CD4-positive, alpha-beta T cell treated with Interleukin-6 at 100 ng/mL for 8 hours (primary cell): ENCODE measurements at places on chromosomes 5 and 9.

GRCh38 chr9:112892981-112893380 lies 2.3 kb upstream of the SLC46A2 start:
- no peak for DNase-seq

DNA sequence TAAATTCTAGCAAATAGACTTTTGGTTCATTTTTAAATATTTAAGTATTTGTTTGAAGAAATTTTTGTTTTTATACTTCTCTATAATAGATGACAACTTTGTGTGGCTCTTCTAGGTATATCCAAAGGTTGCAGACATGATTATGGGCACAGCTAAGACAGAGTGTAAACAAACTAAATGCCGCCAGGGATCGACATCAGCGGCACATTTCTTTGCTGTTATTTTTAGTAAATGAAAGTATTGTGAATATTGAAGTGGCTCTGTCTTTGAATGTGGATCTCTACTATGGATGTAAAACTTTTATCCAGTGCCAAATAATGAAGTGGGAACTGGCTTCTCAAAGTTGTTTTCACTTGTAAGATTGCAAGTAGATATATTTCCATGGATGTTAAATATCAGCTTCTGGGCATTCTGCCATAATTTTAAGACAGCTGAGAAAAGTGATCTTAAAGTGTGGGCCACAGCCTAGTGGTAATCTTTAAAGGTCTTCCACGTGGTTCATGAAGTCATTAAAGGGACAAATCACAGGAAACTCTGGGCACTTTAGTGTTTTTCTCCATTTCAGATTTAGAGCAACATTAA lies 589.9 kb downstream of the ZNF608 start:
- no peak for DNase-seq

GRCh38 chr5:16712620-16713019 lies 95.8 kb upstream of the RETREG1 start:
- no peak for DNase-seq

- DNase-seq: no peak
Observed at GRCh38 chr5:168749391-168750100, 170.4 kb upstream of the PANK3 start.

DNA sequence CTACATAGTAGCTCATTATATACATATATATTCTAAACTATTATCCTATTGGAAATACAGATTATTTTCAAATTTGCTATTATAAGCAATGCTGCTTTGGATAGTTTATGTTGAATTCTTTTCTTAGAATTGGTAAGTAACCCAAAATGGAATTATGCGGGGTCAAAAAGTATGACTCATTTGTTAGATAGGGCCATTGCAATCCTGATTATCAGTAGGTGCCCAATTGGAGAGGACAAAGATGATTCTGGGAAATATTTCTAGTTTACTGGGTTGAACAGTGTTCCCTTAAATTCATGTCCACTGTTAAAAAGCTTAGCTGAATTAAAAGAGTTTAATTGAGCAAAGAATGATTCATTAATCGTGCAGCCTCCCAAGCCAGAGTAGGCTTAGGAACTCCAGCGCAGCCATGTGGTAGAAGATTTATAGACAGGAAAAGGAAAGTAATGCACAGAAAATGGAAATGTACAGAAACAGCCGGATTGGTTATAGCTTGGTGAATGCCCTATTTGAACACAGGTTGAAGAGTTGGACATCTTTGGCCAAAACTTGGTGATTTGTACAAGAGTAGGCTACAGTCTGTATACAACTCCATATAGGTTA lies 81.8 kb downstream of the GDNF start:
- no peak for DNase-seq

- DNase-seq: no peak
Observed at GRCh38 chr5:1515921-1516571, 7.7 kb downstream of the LPCAT1 start.

- no peak for DNase-seq
Observed at GRCh38 chr5:168867241-168867640, 288.1 kb upstream of the PANK3 start.

- DNase-seq: no peak
Observed at GRCh38 chr9:118650417-118650816, 718.8 kb downstream of the BRINP1 start.

DNA sequence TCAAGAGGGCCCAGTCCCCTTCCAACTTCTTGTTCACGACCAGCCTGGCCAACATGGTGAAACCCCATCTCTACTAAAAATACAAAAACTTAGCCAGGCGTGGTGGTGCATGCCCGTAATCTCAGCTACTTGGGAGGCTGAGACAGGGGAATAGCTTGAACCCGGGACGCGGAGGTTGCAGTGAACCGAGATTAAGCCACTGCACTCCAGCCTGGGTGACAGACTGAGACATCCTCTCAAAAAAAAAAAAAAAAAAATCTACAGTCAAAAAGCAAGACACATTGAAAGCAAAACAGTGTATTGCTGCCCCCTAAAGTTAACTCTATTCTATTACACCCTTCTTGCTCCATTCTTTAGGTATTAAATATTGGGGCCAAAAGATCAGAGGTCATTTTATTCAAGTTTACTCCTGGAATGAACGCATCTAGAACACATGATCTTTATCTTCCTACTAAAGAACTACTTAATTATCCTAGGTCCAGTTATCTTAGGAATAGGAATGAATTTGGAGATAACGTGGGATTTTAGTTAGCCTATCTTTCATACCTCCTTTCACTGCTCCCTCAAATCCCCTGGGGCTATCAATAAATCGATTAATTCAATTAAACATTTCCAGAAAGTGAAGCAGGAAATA lies 2.4 kb downstream of the ATG12 start:
- peak; percentile 63 for DNase-seq

- DNase-seq: no peak
Observed at GRCh38 chr5:138922494-138922893, 47.4 kb upstream of the LRRTM2 start.

DNA sequence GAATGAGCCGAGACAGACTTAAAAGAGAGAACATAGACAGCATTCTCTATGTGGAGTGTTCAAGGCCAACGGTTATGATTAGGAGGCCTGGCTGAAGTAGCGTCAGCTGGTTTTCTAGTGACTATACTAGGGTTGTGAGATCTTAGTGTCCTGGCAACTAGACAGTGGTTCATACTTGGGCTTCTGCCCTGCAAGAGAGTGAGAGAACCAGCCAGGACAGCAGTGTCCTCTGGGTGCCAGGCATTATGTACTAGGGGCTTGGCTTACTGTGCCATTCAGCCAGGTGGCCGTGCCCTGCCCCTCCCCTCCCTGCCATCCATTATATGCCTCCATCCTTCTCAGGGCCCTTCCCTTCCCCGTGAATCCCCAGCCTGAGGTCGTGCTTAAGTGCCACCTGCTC lies 56.8 kb downstream of the TRIO start:
- DNase-seq: no peak

DNA sequence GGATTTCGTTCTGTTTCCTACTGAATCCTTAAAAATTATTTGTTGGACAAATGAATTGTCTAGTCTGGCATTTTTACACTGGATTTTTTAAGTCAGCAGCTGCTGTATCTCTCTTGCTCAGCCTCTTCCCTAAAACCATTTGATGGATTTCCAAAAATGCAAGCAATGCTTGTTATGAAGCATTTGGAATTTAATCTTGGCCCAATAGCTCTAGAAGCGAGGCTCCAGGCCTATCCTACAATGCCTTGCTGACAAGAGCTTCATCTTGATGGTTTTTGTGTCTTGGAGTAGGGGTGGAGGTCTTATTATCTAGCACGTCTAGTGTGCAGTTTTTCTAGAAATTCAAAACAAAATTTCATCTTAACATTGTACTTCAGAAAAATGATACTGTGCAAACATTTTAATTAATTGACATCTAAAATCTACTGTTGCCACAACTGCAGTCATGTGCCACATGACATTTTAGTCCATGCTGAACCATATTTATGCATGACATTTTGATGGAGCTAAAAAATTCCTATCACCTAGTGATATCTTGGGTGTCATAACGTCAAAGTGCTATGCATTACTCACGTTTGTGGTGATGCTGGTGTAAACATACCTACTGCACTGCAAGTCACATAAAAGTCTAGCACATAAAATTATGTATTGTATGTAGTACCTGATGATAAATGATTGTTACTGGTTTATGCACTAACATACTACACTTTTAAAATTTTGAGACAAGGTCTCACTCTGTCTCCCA lies 5.9 kb upstream of the RAD23B start:
- no peak for DNase-seq

DNA sequence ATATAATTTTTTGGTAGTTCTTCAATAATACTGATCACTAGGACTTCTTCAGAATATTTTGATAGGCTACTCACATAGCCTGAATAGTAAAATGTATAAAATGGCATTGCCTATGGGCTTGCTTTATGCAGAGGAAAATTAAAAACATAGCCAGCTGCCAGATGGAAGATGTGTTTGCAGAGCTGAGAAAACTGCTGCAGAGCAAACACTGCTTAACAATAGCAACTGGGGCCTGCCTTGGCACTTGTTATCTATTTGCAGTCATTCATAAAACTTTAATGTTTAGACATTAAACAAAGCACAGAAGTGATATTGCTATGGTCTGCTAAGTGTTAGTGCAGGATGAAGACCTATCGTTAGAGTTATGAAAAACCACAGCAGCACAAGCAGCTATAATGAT lies 151.5 kb upstream of the SMC2 start:
- DNase-seq: no peak

DNA sequence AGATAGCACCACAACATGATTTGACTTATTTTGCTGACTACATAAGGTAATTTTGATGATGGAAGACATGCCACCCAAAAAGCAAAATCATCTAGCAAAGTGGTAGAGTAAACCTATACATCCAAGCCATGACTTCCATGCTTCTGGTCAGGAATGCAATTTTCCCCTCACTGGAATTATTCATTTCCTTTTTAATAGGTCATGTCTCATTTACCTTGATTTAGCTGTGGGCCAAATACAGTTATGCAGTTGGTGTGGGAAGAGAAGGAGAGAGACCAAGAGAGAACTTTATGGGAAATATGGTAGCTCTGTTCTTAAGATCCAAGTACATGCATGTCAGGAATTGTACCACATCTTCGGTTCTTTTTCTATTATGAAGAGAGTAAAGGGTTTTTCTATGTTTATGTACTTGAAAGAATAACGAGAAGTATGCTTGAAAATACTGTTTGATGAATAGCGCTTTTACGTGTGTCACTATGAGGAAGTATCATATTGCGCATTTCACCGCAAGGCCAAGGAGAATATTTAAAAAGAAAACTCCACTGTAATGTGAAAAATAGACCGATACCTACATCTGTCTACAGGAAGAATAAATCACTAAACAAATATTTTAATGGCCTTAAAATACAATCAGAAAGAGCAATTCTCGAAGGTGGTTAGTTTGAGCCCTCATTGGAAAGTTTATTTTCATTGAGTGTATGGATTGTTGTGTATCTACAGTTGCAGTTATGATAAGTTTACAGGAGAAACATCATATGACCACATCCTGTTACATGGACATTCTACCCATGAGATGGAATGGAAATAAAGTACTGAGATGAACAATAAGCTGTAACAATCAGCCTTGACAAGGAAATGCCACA lies 134.0 kb downstream of the FOXD1 start:
- DNase-seq: no peak

DNA sequence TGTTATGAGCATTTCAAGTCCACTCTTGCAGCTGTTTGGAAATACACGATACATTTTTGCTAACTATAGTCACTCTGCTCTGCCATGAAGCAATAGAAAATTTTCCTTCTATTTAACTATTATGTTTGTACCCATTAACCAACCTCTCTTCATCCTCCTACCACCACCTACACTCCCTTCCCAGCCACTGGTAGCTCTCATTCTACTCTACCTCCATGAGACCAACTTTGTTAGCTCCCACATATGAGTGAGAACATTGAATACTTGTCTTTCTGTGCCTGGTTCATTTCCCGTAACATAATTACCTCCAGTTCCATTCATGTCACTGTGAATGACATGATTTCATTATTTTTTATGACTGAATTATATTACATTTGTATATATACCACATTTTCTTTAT lies 505.9 kb upstream of the CCNG1 start:
- DNase-seq: no peak

GRCh38 chr9:115327436-115328122 lies 209.6 kb upstream of the TNC start:
- DNase-seq: no peak

- no peak for DNase-seq
Observed at GRCh38 chr5:96081276-96081858, 119.7 kb upstream of the ELL2 start.

- no peak for DNase-seq
Observed at GRCh38 chr5:68409259-68409658, 193.7 kb downstream of the PIK3R1 start.

- no peak for DNase-seq
Observed at GRCh38 chr5:160837749-160838593, 14.0 kb downstream of the ATP10B start.

DNA sequence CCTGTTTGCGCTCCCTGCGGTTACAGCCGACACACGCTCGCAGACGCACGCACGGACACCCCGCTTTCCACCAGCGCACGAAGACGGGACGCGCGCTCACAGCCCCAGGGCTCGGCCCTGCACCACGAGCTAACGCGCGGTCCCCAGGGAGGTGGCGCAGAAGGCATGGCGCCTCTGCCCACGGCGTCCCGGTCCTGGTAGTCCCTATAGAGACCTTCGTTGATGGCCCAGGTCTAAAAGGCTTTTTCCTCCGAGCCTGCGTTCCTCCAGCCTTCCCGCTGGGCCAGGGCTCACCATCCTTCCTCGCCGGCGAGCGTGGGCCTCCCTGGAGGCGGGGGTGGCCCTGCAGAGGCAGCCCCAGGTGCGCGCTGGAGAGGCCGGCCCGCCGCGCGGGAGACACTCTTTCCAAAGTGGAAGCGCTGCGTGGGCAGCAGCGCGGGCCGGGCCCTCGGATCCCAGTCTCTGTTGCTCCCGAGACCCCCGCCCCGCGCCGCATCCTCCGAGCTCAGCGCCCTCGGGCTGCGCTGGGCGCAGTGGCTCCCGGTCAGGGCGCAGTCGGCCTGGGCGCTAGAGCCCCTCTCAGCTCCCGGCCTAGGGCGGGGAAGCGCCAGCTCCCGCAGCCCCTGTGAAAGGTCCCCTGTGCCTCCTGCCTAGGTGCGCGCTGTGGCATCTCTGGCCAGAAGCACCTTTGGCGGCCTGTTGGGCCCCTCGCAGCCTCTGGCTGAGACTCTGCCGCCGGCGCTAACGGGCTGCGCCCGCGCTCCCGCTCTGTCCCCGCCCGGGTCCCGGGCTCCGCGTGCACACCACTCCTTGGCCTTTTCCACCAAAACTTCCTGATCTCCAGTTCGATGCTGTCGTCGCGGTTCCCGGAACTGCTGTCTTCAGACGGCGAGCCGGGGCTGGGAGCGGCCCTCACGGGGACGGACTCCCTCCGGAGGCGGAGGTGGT lies 31.9 kb upstream of the FANCC start:
- DNase-seq: no peak
